ENCODE measurements at places on chromosomes 16 and 17.

- peak; percentile 85 for DNase-seq
These were observed 1.2 kb downstream of the DUSP14 start for GRCh38 chr17:37490638-37491614.

- no peak for DNase-seq
These were observed 17.1 kb downstream of the GGA3 start for GRCh38 chr17:75244133-75244866.

- no peak for DNase-seq
These were observed 5.0 kb downstream of the MFSD11 start for GRCh38 chr17:76742958-76743357.

DNA sequence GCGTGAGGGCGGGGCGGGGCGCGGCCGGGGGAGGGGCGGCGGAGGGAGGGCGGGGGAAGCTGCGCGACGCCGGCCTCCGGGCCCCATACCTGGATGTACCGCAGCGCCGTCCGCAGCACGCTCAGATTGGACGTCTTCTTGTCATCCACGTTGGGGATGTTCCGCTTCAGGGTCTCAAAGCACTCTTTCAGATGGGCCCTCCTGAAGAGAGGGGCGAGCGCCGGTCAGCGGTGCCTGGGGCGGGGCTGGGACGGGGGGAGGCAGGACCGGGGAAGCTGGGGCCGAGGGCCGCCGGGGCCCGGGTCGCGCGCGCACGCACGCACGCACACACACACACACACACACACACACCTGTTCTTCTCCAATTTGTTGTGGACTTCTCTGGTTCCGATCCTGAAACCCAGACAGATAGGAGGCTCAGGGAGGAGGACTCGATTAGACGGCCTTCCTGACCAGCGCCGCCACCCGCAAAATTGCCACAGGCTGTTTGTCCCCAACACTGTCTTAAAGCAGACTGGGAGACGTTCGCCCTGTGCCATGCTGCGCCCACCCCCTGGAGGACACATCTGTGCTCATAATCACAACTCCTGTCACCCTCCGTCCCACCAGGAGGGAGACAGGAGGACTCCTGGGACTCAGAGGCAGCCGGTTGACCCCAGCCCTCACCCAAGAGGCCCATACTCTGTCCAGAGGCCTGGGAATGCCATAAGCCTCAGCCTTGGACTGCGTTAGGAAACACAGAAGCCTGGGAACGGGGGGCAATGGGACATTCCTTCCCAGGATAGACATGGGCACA is 6.7 kb downstream of the MNT start:
- no peak for DNase-seq

DNA sequence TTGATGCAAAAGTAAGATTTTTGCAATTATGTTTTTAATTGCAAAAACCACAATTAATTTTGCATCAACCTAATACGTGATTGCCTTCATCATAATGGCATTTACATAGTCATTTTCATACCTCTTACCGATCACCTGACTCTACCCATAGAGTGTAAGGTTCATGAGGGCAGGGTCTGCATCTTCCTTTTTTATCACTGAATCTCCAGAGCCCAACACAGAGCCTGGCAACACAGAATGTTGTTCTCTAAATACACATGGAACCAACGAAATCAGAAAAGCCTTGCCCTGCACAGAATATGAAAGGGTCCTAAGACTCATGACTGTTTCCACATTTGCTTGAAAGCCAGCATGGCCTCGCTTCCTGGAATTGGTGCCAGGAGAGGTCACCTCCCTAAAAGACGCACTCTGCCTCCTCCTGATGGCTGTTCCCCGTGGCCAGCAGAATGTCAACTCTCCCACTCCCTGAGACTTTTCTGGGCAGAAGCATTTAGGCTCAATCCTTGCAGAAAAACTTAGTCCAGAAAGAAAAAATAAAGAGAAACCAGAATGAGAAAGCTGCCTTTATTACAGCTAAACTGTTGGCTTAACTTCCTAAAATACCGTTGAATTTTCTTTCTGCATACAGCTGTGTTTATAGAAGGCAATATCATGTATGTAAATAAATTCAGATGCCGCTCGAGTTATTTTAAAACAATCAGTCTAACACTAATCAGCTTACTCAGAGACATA is 327.8 kb upstream of the MAF start:
- DNase-seq = no peak

GRCh38 chr17:45841883-45842525 is 2.7 kb upstream of the SPPL2C start:
- no peak for DNase-seq

DNA sequence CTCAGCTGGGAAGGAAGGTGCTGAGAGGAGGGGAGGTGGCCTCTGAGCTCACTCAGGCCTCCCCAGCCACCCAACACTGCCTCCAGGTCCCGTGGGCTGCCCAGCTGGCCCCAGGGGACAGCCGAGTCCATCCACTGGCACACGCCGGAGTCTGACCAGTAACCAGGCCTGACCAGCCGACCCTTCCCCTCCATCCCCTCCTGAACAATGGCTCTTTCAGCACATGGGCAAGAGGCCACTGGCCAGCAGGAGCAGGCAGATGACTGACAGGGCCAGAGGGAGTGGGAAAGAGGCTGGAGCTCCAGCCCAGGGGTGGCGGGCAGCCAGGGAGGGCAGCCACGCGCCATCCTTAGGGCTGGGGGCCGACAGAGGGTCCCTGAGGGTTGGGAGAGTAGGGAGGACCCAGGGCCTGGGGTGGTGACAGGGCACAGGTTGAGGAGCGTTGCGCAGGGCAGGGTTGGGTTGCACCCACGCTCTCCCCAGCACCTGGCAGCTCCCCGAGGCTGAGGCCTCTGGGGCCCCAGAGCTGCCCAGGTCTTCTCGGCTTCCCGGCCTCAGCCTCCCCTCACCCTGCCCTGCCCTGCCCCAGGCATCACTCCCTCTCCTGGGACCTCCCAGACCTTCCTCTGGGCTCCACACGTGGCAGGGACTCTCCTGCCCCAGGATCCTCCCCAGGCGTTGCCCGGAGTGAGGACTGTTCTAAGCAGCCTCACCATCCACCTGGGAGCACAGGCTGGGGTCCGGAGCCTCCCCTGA is 20.2 kb upstream of the SLC38A10 start:
- no peak for DNase-seq

- DNase-seq = no peak
These were observed 11.1 kb upstream of the NUDT7 start for GRCh38 chr16:77711179-77711578.

- no peak for DNase-seq
These were observed 21.2 kb upstream of the GNG13 start for GRCh38 chr16:821751-822150.

DNA sequence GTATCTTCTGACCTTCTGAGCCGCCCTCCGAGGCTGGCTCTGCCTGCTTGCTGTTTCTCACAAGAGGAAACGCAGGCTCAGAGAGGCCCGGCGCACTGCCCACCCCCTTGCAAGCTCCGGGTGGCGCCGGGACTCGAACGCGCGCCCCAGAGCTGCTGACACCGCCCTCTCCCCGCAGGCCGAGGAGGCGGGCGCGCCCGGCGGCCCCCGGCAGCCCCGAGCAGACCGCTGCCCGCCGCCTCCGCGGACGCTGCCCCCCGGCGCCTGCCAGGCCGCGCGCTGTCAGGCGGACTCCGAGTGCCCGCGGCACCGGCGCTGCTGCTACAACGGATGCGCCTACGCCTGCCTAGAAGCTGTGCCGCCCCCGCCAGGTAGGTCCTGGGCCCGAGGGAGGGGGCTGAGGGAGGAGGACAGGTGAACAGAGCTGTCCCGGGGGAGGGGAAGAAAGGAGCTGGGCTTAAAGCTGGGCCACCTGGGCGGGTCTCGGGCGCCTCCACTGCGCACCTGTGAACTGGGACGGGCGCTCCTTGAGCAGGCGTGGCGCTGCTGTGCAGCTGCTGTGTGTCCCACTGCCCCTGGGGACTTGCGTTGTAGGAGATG is 18.2 kb downstream of the WFDC1 start:
- no peak for DNase-seq

DNA sequence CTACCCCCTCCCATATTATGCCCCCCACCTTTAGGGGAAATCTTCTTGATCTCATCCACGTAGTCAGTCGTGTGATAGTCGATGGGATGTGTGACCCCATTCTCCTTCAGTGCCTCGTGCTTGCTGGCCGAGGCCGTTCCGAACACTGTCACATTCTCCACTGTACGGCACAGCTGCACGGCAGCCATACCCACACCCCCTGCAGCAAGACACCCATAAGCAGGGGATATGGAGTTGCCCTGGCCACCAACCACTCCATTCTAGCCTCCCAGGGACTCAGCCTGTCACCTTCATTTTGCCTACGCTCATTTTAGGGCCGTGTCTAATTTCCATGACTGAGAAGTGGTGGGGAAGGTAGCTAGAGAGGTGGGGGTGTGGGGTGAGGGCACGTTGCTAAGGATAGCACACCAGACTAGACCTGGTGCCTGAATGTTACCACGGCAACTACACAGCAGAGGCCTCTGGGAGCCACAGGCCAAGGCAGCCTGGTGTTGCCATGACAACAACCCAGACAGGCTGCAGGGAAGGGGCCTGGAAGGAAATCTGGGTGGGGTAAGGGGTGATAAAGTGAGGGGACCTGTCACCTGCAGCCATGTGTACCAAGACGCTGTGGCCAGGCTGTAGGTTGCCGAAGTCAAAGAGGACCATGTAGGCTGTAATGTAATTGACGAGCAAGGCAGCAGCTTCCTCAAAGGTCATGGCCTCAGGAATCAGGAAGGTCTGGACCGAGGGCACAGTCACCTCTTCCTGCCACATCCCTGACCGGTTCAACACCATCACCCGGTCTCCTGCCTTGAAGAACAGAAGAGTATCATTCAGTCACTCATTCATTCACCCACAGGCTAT is 4.0 kb downstream of the VAT1 start:
- DNase-seq = peak; percentile 44

DNA sequence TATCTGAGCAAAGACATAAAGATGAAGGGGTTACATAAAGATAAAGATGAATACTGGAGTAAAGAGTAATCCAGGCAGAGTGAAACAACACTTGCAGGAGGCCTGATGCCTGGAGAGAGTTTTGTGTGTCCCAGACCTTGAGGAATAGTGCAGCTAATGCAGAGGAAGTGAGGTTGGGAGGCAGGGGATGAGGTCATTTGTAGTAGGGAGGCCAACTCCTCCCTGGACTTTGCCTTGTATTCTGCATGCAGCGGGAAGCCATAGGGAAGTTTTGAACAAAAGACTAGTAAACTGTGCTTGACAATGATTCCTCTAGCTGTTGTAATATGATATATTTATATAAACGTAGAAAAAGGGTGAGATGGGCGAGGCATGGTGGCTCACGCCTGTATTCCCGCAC is 356.6 kb downstream of the KCNJ2 start:
- no peak for DNase-seq

GRCh38 chr17:12568358-12569251 is 97.1 kb upstream of the MYOCD start:
- DNase-seq = no peak

DNA sequence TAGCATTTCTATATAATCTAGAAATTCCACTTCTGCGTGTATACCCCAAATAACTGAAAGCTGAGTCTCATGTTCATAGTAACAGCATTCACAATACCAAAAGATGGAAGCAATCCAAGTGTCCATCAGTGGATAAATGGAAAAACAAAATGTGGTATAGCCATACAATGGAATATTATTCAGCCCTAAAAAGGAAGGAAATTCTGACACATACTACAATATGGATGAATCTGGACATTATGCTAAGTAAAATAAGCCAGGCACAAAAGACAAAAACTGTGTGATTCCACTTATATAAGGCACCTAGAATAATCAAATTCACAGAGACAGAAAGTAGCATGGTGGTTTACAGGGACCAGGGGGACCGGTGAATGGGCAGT is 20.4 kb downstream of the HOXB1 start:
- no peak for DNase-seq

GRCh38 chr17:70820276-70820675 is 650.9 kb downstream of the KCNJ2 start:
- DNase-seq = no peak

DNA sequence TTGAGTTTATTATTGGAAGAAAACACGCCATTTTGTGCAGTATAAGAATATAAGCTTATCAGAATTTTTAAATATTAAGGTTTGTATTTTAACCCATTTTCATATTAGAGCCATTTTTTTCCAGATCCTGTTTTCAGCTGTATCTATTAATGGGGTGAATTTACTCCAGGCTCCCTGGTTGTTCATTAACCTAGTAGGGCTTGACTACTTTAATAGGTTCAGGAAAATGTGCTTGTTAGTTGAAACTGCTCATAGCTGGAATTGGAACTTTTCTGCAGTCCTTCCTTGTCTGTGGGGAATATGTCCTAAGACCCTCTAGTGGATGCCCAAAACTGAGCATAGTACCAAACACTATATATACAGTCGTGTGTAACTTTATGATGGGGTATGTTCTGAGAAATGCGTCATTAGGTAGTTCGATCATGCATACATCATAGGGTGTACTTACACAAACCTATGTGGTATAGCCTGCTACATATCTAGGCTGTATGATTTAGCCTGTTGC is 28.0 kb downstream of the NFAT5 start:
- DNase-seq = no peak

DNA sequence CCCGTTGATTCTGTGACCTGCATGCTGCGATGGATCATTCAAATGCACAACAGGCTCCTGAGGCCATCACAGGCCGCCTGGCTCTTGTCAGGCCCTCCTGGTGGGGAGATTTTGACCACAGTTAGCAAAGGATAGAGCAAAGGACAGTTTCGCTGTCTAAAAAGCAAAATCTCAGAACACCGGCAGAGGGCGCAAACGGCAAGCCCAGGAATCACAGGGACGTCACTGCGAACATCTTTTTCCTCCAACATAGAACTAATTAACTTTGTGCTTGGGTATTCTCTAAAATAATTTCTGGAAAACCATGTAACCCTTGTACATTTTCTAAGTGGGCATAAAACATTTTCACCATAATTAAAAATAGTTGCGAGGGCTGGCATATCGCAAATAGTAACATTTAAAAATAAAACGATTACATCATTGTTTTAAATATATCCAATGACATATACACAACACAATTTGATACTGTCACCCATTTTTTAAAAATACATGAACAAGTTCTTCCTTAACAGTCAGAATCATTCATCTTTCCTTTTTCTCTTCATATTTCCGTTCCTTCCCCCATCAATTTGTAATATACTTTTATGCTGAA is 19.7 kb upstream of the SLC47A1 start:
- peak; percentile 73 for DNase-seq

- DNase-seq = peak; percentile 14
These were observed 13.7 kb downstream of the C16orf95 start for GRCh38 chr16:87303431-87303930.

DNA sequence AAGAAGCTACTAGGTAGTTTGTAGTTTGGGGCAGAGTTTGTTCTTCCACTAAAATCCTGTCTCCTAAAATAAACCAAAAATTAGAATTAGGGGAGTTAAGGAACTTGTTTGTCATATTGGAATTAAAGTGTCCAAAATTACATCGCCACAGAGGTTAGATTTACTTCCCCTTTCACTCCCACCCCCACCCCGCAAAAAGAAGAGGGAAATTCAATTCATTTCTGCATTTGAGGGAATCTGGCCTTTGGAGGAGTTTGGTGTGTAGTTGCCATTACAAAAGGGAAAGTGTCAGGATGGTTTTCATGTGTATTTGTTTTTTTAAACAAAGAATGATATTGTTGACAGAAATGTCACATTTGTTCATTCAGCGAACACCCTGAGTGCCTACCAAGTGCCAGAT is 5.8 kb downstream of the TMEM97 start:
- DNase-seq = no peak

- DNase-seq = no peak
These were observed 435.3 kb downstream of the HAPSTR1 start for GRCh38 chr16:9526791-9527190.

GRCh38 chr17:41860254-41860931 is 4.8 kb downstream of the KLHL11 start:
- no peak for DNase-seq
